ENCODE measurements at places on chromosomes 2 and 18.

DNA sequence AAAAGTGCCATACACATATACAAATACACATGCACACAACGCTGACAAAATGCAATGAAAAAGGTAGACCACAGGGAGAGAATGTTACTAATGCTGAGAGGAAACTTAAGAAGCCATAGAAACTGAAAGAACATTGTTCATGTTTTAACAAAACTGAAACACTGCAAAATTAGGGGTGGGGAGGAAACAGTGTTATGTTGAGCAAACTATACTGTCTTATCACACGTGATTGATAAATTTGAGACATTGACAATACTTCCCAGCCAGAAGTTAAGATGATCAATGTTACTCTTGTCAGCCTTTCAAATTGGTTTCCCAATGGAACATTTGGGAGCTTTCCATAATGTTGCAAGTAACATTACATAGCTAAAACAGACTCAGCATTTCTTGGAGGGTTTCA, 165.5 kb downstream of the L3MBTL4 start:
- H3K27me3 ChIP-seq, result no peaks in the 10 kb centered on the region
- no peaks in the 10 kb centered on the region for H3K36me3 ChIP-seq
- H3K27ac ChIP-seq, result no peak overlapping the region
- H3K4me1 ChIP-seq, result no peaks in the 10 kb centered on the region
- no peak for DNase-seq

DNA sequence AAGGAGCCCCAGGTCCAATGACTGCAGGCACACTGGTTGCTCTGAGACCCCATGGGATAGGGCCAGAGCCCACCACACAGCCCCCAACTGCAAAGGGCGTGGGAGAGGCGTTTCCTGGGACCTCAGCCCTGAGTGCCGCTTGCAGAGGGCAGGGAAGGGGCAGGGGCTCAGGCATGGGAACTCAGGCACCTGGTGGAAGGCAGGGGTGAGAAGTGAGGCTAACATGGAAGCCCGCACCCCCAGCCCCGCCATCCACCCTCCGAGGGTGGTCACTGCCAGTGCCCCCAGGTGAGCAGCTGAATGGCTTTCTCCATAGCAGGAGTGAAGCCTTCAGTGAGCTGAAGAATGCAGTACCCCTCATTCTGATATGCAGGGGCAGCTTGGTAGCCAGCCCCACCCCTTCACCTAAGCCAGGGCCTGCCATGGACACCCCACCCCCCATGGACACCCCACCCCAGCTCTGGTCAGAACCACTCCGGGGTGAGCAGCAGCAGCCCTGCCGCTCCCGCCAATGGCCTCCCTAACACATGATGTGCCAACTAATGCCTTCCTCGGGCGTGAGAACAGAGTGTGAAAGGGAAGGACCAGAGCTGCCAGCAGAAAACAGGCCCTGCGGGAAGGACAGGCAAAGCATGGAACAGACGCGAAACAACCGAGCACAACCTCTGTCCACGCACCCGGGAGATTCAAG, 6.6 kb downstream of the KIF1A start:
- DNase-seq, result no peak
- H3K36me3 ChIP-seq, result no peaks in the 10 kb centered on the region
- no peak overlapping the region for H3K4me3 ChIP-seq
- peaks cover 12% of the 10 kb centered on the region for H3K27me3 ChIP-seq

GRCh38 chr18:73101977-73102376, 234.2 kb upstream of the NETO1 start:
- H3K36me3 ChIP-seq, result no peaks in the 10 kb centered on the region
- DNase-seq, result no peak
- no peak overlapping the region for H3K27ac ChIP-seq
- H3K4me3 ChIP-seq, result no peak overlapping the region

GRCh38 chr2:5392658-5393057, 299.5 kb upstream of the SOX11 start:
- H3K27me3 ChIP-seq, result no peaks in the 10 kb centered on the region
- no peaks in the 10 kb centered on the region for H3K4me1 ChIP-seq
- DNase-seq, result no peak
- H3K27ac ChIP-seq, result no peak overlapping the region
- no peak overlapping the region for H3K4me3 ChIP-seq

DNA sequence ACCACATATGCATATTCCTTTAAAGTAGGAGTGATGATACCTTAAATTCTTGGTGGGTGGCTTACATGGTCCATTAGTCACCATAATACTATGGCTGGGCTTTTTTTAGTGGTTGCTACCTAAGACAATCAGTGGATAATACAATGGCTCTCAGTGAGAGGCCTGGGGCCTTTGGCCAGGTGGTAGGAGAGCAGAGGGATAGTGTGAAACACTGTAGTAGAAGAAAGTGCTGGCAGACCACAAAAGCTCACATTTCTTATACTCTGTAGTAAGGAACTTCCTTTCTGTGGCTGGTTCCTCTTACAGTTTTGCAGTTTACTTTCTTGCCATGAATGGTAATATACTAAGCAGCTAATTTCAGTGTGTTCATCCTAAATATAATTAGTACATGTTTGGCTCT, 583.5 kb downstream of the XIRP2 start:
- H3K27ac ChIP-seq, result no peak overlapping the region
- DNase-seq, result no peak
- no peaks in the 10 kb centered on the region for H3K36me3 ChIP-seq
- H3K4me1 ChIP-seq, result no peaks in the 10 kb centered on the region
- no peaks in the 10 kb centered on the region for H3K27me3 ChIP-seq
- H3K4me3 ChIP-seq, result no peak overlapping the region

- no peak overlapping the region for H3K27ac ChIP-seq
- H3K36me3 ChIP-seq, result no peaks in the 10 kb centered on the region
- no peaks in the 10 kb centered on the region for H3K27me3 ChIP-seq
- no peak overlapping the region for H3K4me3 ChIP-seq
These were observed 209.3 kb downstream of the SS18 start for GRCh38 chr18:25881149-25881548.

DNA sequence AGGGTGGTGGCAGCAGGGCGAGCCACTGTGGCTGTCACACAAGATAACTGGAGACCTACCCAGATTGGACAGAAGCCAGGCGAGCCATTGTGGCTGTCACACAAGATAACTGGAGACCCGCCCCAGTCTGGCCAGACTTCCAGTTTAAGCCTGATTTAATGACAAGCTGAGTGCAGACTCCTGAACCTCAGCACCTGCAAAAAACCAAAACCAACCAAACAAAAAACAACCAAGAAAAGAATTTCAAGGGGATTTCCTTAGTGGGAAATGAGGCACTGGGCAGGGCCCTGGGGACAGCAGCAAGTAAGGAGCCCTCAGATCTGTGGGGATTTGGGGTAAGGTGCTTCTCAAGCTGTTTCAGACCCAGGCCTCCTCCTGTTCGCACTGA, 95.2 kb upstream of the BOD1L2 start:
- no peaks in the 10 kb centered on the region for H3K27me3 ChIP-seq
- no peak overlapping the region for H3K27ac ChIP-seq
- no peak overlapping the region for H3K4me3 ChIP-seq
- H3K36me3 ChIP-seq, result no peaks in the 10 kb centered on the region

DNA sequence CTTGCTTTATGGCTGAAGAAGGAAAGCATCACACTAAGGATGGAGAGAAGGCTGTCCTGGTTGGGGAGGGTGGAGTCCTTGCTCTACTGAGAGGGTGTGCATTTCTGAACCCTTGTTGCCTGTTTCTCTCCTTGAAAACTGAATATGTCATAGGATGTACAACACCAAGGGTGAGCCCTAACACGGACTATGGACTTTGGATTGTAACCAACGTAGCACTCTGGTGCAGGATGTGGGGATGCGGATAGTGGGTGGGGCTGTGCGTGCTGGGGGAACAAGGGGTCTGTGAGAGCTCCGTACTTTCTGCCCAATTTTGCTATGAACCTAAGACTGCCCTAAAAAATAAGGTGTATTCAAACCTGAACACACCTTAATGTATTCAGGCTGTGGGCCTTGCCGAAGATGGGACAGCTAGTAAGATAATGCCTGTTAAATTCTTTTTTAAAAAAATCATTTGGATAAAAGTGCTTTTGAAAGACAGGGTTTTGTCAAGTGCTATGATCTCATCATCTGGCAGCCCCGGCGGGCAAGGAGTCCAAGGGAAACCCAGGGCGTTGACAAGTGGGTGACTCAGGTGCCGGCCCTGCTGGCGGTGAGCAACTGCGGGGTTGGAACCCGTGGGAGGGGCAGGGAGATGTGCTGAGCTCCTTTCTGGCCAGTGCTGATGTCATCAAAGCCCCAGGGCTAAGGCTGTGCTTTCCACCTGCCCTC, 54.0 kb downstream of the GATA6 start:
- peak; percentile 93 for DNase-seq

DNA sequence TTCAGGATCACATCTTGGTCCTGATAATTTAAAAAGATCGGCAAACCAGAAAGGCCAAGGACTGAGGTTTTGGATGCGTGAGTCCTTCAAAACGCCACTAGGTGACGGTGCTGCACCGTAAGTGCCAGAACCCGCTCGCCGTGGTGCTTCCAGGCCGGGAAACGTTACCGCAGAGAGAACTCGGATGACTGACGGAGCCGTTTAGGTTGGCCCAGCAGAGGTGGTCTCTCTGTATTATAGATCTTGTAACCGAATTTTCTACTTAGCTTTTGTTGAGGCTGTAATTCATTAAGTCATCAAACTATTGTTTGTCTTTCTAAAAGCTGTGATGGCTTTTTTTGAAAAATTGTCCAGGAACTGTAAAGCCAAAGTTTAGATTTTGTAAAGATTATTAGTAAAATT, 39.8 kb upstream of the ADCYAP1 start:
- no peaks in the 10 kb centered on the region for H3K36me3 ChIP-seq
- no peaks in the 10 kb centered on the region for H3K27me3 ChIP-seq
- no peak overlapping the region for H3K27ac ChIP-seq
- no peak overlapping the region for H3K4me3 ChIP-seq

GRCh38 chr18:79352432-79352831, 43.3 kb upstream of the NFATC1 start:
- H3K27me3 ChIP-seq, result no peaks in the 10 kb centered on the region
- no peak overlapping the region for H3K27ac ChIP-seq

DNA sequence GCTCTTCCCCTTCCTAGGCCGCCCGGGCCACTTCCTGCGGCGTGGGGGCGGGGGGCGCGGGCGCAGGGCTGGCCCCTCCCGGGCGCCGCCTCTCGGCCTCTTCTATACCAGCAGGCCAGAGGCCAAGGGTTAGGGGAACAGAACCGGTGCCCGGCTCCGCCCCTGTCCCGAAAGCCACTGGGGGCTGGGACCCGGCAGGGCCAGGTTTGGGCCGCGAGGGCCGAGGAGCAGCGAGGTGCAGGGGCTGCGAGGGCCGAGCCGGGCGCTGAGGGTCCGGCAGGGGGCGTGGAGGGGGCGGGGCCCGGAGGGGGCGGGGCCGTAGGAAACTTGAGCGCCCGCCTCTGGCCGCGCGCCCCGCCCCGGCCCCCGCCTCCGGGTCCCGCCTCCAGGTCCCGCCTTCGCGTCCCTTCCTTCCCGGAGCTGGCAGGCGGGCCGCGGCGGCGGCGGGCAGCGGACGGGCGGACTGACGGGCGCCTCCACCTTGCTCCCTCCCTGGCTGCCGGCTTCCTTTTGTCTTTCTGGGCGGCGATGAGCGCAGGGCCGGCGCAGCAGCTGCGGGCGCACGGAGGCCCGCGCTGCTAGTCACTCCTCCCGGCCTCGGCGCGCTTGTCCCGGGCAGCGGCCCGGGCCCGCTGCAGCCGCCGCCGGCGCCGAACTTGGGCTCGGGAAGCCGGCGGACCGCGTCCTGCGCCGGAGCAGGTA, at the start of gene HPCAL1:
HPCAL1 (plus strand) TSS at position 426 of the 702 bp plus-strand sequence. CDS start 116,854 bp downstream, outside the sequence.
- H3K4me3 ChIP-seq, result peak within 1 kb of the TSS; percentile 71
- H3K27me3 ChIP-seq, result no peaks in the 10 kb centered on the region
- H3K27ac ChIP-seq, result peak within 1 kb of the TSS; percentile 82
- peak; percentile 71 for DNase-seq

- H3K27me3 ChIP-seq, result no peaks in the 10 kb centered on the region
- H3K4me3 ChIP-seq, result no peak overlapping the region
- no peaks in the 10 kb centered on the region for H3K36me3 ChIP-seq
- no peaks in the 10 kb centered on the region for H3K4me1 ChIP-seq
- DNase-seq, result no peak
These were observed 141.7 kb upstream of the CCDC68 start for GRCh38 chr18:55100817-55101457.

- no peaks in the 10 kb centered on the region for H3K4me1 ChIP-seq
- H3K27me3 ChIP-seq, result no peaks in the 10 kb centered on the region
- no peak overlapping the region for H3K4me3 ChIP-seq
- no peak overlapping the region for H3K27ac ChIP-seq
- no peak for DNase-seq
- no peaks in the 10 kb centered on the region for H3K36me3 ChIP-seq
These were observed 164.6 kb downstream of the CTIF start for GRCh38 chr18:48703418-48703817.

GRCh38 chr2:217517402-217517801, 485.4 kb downstream of the TNS1 start:
- no peak overlapping the region for H3K27ac ChIP-seq
- H3K27me3 ChIP-seq, result no peaks in the 10 kb centered on the region
- H3K4me1 ChIP-seq, result no peaks in the 10 kb centered on the region
- H3K4me3 ChIP-seq, result no peak overlapping the region

DNA sequence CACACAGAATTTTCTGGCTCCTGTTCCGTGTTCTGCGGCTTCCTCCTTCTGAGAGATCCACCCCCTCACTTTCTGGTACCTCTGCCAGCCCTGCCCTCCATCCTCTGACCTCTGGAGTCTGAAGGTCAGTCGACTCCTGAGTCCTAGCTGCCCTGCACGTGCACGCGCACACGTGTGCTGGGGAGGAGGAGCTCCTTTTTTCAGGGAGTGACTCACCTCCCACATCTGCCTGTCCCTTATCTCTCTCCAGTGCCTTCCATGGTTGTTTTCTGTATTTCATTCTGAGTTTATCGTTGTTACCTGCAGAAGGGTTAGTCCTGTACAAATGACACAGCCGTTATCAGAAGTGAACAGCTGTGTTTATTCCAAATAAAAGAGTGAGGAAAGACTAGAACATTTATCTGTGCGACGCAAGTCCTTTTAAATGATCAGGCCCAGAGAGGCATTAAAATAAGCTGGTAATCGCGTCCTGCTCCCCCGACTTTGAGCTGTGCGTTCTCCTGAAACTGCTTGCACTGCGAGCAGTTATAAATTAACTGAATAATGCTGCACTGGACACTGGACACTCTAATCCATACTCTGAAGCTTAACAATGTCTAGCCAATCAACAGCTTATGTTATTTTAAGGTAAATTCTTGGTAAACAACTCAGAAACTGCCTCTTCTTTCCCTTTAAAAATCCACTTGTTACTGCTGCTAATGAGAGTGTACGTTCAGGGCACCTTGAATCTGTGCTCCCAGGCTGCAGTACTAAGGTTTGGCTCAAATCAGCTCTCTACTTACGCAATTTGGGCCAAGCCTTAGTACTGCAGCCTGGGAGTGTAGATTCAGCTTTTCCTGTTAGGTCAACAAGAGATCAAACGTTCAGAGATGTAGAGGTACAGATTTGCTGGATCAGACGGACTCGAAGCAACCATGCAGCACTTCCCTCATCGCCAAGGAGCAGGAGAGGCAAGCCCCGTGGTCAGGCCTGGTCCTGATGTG, 72.5 kb downstream of the GALR1 start:
- H3K4me1 ChIP-seq, result no peaks in the 10 kb centered on the region
- no peak overlapping the region for H3K4me3 ChIP-seq
- H3K27ac ChIP-seq, result no peak overlapping the region
- H3K27me3 ChIP-seq, result peaks cover 3% of the 10 kb centered on the region

- no peaks in the 10 kb centered on the region for H3K27me3 ChIP-seq
- H3K4me1 ChIP-seq, result no peaks in the 10 kb centered on the region
- no peak for DNase-seq
- no peak overlapping the region for H3K27ac ChIP-seq
- no peak overlapping the region for H3K4me3 ChIP-seq
These were observed 212.7 kb downstream of the DYSF start for GRCh38 chr2:71666094-71666474.

GRCh38 chr2:10045561-10046355, 2.4 kb downstream of the KLF11 start:
- H3K36me3 ChIP-seq, result no peaks in the 10 kb centered on the region
- no peak for DNase-seq
- H3K4me1 ChIP-seq, result no peaks in the 10 kb centered on the region
- H3K27me3 ChIP-seq, result no peaks in the 10 kb centered on the region
- H3K27ac ChIP-seq, result peak overlapping the region; percentile 100

Data from breast epithelium (tissue), 4 donors.